ENCODE measurements at places on chromosomes 12 and 14.

DNA sequence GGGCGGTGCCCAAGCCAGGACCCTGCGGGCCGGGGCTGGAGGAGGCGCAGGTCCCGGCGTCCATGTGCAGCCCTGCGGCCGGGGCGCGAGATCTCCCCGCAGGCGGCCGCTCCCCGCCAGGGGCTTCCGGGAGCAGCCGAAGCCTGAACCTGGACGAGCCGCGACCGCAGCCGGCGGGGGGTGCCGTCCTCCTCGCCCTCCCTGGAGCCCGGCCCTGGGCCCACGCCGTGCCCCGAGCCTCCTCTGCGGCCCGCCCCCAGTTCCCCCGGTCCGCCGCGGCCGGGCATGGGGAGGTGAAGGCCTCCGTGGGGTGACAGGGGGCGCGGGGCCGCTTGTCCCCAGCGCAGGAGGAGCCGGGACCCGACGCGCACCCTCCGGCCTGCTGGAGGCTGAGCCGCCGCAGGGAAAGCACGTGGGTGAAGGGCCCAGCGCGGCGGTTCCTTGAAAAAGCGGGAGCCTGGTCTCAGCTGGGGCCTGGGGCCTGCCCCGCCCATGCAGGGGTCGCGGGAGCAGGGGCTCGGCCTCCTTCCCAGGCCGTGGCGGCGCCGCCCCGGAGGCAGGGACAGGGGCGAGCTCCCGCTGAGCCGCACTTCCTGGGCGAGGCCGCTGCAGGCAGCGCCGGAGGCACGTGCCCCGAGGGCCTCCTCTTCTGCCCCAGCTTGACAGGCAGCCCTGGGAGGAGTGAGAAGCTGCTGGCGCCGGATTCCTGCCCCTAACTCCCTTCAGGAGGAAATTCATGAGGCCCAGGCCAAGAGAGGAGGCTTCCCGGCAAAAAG, 55.6 kb upstream of the PPP2R5C start:
- DNase-seq = peak; percentile 46

GRCh38 chr14:92578511-92578910, 64.9 kb downstream of the RIN3 start:
- peak; percentile 34 for DNase-seq

DNA sequence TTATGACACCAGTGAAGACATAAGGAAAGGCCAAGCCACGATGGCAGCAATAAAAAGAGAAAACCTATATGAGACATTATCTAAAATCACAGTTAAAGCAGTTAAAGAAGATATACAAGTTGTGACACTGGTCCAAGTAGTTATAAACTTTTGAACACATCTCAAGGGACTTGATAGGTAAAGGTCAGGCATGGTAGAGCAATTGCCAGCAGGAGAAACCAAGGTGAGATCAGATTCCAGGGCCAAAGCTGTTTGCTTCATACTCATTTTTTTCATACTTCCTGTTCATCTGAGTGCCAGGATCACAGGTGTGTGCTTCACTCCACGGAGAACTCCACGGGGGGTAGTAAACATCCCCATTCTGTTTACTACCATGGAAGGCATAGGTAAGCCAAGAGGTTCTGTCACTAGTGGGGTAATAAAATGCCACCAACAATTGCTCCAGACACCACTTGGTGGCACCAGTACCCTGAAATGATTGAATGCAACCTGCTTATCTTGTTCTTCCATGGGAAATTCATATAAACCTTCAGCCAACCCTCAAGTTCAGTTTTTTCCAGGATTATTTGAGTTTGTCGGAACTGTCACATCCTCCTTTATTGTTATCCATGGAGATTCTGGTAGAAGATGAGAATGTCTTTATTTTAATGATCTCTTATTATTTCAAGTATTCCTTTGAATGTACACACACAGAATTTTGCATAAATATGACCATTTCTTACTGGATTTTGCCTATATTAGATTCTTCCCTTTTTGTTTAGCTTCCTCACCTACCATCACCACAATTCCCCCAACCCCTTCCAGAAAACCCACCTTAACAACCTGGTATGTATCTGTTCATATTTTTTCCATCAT, 59.2 kb upstream of the TSPAN8 start:
- DNase-seq = peak; percentile 51

DNA sequence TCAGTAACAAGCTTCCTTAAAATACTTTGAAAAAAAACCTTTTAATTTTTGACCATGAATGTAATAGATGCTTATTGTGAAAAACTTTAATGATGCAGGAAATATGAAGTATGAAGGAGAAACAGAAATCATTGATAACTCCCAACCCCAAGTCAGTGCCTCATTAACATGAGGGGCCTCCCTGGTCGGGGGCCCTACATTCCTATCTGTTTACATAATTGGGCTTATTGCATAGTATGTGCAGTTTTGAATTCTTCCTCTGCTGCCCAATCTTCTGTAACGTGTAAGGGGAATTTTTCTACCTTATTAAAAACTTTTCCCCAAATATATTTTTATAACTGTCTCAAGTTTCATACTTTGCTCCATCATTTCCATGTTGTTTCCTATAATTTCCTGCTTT, 63.0 kb downstream of the SLC25A47 start:
- peak; percentile 62 for DNase-seq

DNA sequence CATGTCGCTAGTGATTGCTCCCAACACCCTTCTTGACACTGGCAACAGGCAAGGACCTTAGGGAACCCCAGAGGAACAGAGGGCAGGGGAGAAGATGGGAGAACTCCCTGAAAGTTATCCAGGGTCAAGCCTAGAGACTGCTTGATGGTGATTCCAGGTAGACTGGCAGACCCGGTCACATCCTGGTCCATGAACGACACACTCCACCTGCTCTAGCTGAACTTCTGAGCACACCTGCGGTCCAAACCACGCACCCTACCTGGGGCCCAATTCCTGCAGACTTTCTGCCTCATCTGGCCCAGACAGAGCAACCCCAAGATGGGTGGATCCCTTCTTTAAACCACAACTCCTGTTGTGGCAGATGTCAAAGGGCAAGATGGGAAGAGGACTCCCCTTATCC, 34.2 kb downstream of the NCKAP5L start:
- no peak for DNase-seq

DNA sequence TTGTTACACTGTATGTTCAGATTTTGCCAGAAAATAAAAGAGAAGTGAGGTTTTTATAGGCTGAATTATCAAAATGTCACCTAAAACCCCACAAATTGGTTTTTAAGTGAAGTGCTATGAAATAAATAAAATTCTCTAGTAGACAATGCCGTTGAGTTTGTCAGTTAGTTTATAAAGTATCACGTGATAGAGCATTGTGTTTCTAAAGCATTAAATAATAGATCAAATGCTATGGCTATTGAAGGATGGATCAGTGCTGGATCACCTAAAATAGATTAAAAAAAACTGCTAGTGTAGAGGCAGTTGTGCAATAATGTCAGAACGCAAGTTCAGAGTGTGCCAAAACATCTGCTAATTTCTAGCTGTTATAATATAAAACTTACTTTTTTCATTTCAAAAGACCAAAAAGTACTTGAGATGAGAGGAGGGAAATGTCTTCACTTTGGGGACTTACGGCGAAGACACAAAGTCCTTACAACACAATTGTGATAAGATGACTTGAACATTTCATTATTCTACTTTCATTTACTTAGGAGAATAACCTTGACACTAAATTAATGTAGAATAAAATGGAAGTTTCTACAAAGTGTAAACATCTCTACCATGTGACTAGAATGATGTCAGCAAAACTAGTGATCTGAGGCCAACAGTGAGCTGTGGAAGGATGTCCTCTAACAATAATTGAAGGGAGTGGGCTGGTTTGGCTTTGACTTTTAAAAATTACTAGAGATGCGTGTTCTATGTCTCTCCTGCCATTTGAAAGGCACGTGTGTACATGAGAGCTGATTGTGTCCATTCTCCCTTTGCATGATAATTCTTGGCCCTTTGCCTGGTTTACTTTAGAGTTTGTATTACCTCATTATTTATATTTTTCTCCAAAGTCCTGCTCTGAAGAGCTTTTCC, 154.4 kb upstream of the PDE3A start:
- DNase-seq = peak; percentile 16

DNA sequence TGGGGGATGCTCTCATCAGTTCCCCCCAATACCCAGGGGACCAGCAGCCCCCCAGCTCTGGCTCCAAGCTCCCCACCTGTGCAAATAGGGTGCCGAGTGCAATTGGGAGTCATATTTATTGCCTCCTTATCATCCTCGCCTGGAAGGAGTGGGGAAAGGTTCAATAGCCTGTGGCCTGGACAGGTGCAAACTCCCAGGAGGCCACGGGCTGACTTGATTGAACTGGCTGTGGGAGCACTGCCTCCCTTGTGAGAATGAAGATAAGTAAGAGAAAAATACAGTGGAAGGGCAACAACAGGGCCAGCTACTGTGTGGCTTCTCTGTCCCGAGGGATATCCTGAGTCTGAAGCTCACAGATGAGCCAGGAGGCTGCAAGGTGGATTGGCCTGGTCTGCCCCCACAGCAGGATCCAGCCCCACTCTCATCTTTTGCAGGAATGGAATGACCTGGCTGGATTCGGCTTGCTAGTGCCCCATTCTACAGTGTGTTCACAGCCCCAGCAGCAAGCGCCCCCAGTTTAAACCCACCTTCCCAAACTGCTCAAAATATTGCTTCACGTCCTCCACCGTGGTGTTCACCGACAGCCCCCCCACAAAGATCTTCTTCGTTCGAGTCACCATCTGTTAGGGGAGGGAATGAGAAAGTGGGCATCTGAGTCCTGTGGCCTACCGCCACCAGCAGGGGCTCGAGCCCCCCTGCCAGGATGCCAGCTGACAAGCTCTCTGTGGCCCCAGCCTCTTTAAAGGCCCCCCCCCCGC, 6.3 kb downstream of the MSI1 start:
- DNase-seq = no peak

DNA sequence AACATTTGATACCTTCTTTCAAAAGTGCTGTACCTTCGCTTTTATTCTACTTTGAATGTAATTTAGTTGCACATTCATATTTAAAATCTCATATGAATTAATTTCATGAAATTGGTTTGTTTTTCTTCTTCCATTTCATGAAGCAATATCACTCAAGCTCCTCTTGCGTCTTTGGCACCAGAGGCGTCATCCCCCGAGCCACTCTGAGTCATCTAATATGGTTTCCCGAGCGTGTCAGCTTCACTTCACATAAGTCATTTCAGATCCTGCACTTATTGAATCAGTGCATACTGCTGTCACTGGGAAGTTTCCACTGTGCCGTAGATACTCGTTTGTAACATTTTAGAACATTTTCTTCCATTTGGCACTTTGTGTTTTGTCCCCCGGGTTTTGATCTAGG, 105.6 kb downstream of the SLC25A47 start:
- peak; percentile 63 for DNase-seq

GRCh38 chr14:93184391-93185348, at the start of the genes LYSET and MOAP1:
LYSET (plus strand) TSS chr14:93185317; CDS start chr14:93185406, 89 bp downstream.
MOAP1 (minus strand) TSS chr14:93184897; CDS start chr14:93184242, 655 bp downstream.
- peak; percentile 83 for DNase-seq

GRCh38 chr12:57452181-57452936, 2.7 kb upstream of the INHBE start:
- peak; percentile 89 for DNase-seq

DNA sequence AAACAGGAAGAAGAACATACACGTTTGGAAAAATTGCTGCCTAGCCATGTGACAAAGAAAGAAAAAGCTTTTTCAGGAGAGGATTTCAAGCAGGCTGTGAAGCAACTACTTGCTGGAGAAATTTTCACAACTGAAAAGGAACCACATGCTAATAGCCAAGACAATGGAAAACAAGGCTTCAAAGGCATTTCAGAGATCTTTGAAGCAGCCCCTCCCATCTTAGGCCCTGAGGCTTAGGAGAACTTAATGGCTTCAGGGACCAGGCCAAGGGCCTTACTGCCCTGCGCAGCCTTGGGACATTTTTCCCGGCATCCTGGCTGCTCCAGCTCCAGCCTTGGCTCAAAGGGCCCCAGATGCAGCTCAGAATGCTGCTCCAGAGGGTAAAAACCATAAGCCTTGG, 255.9 kb upstream of the ARID2 start:
- no peak for DNase-seq

DNA sequence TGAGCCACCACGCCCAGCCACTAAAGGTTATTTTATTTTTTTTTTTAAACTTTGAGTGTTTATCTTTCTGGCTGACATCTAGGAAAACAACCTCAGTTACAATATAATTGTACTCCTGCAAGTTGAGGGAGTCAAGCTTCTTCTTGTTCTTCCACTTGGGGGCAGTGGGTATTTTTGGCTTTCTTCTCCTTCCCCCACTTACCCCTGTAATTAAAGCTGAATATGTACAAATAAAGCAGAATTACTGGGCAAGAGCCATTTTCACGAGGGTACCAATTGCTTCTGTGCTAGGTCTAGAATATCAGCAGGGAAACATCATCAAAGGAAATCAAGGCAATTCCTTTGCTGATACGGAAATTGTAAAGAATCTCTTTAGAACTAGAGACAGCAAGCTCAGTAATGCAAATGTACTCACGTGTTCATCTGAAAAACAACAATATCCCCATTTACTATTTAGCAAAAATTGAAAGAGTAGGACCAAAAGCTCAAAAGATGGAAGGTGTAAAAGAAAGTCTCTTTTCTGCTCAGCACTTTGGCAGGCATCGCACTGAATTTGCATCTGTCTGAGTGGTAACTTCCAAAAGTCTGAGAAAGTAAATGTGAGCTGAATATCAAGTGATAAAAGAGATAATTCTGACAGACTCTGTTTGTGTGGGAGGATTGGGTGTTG, 72.8 kb downstream of the TAOK3 start:
- no peak for DNase-seq

- no peak for DNase-seq
Observed at GRCh38 chr12:5830111-5830510, 114.9 kb downstream of the ANO2 start.

- DNase-seq = no peak
Observed at GRCh38 chr14:31479027-31479426, 8.8 kb downstream of the GPR33 start.

- DNase-seq = no peak
Observed at GRCh38 chr14:99573000-99573330, 31.0 kb downstream of the CCDC85C start.

DNA sequence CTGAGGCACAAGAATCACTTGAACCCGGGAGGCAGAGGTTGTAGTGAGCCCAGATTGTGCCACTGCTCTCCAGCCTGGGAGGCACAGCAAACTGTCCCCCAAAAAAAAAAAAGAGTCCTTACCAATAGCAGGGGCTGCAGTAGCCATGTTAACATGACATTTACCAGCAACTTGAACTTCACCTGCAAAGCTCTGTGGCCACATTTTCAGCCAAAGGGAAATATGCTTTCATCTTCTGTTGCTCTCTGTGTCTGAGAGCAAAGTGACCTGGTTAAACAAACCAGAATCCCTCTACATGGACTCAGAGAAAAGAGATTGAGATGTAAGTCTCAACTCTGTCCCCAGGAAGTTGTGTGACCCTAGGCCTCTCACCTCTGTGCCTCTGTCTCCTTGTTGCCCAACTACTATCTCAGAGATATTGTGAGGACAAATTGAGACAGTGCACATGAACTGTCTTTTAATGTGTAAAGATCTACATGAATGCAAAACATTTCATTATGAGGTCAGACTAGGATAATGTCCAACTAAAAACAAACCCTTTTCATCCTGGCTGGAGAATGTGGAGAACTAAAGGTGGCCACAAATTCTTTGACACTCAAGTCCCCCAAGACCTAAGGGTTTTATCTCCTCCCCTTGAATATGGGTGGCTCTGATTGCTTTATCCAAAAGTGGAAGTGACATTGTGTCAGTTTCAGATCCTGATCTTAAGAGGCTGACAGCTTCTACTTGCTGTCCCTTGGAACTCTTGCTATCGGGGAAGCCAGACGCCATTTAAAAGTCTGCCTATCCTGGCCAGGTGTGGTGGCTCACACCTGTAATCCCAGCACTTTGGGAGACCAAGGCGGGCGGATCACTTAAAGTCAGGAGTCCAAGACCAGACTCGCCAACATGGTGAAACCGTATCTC, 24.7 kb upstream of the P2RX4 start:
- DNase-seq = no peak

Measured in fibroblast of skin of scalp (primary cell).